ENCODE measurements at places on chromosomes 16 and 17. TPM values are rescaled to one million over a fixed set of nuclear protein-coding genes. Genes with fewer than 3 reads are reported as not detected.

PPP1R27 gene
- total RNA-seq: not detected

TMEM235 gene
- total RNA-seq: not detected

PIK3R6 gene
- total RNA-seq: 0.23 TPM

EIF1 gene
- total RNA-seq: 539 TPM

IRX3 gene
- total RNA-seq: 1.6 TPM

TLCD1 gene
- total RNA-seq: 45.3 TPM

TMIGD1 gene
- total RNA-seq: not detected

Data from H1 (cell line).